ENCODE measurements at places on chromosomes 1 and 21.

DNA sequence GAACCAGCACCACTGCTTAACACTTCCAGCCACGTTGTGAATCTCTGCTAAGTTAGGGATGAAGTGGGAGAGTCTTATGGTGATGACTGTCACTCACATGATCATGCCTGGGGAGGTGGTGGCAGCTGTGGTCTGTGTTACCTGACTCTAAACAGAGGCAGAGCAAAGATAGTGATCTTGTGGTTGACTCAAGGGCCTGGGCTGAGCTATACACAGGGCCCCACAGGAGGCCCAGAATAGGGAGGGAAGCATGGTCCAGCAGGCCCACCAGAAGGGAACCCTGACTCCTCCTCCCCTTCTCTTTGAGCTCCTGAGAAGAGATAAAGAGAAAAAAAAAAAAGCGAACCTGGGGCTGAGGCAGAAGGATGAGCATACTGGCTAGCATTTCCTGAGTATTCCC is 55.0 kb downstream of the PLXNA2 start:
- no peak for DNase-seq

DNA sequence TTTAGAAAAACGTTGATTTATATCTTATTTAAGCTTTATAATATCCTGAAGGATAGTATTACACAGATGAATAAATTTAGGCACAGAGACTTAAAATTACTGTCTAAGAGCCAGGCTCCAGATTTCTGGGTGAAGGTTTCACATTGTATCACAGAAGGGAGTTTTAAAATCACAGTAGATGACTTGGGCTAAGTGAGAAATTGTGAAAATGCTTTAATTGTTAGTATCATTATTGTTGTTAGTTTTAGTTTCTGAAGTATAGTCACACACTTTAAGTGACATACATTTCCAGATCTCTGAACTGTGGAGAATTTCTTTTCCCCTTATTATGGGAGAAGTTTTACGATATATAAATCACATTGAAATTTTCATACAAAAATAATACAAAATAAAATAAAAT is 83.5 kb downstream of the NDUFS5 start:
- DNase-seq = no peak

- DNase-seq = no peak
Measured at GRCh38 chr1:65948609-65949229, 156.0 kb downstream of the PDE4B start.

GRCh38 chr1:100699744-100700143 is 19.8 kb upstream of the VCAM1 start:
- DNase-seq = no peak

DNA sequence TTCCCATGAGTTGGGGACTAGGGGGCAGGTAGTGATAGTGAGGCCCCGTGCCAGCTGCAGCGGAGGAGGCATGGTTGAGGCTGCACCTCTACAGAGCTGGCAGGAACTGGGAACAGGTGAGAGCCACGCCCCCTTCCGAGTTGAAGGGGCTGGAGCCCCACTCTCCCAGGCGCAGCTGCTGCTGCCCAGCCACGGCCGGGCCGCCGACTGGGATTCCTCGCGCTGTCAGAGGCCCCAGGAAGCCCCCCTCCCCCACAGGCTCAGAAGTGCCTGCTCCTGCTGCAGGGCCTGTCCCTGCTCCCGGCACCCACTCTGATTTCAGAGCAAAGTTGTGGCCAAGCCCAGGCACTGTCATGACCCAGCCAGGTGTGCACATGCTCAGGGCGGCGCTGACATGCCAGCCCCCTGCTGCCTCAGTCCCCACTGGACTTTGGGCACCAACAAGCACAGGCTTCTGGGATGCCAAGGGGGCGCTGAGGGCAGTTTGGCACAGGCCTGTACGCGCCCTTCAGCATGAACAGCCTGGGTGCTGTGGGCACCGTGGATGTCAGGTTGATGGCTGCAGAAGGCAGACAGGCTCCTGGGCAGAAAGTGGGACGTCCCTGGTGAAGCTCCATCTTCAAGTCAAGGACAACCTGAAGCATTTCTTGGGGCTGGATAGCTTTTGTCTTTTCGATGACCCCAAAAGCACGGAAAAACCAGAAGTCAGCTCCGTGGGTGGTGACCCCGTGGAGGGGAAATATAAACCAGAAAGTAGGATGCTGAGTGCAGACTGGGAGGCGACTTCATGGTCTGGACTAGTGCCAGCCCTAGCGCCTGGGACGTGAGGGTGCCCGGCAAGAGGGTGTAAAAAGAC is 121.5 kb downstream of the SIM2 start:
- no peak for DNase-seq

GRCh38 chr1:59477867-59478266 is 181.0 kb downstream of the FGGY start:
- DNase-seq = no peak

- DNase-seq = no peak
Measured at GRCh38 chr1:85339089-85339488, 62.7 kb upstream of the BCL10 start.

DNA sequence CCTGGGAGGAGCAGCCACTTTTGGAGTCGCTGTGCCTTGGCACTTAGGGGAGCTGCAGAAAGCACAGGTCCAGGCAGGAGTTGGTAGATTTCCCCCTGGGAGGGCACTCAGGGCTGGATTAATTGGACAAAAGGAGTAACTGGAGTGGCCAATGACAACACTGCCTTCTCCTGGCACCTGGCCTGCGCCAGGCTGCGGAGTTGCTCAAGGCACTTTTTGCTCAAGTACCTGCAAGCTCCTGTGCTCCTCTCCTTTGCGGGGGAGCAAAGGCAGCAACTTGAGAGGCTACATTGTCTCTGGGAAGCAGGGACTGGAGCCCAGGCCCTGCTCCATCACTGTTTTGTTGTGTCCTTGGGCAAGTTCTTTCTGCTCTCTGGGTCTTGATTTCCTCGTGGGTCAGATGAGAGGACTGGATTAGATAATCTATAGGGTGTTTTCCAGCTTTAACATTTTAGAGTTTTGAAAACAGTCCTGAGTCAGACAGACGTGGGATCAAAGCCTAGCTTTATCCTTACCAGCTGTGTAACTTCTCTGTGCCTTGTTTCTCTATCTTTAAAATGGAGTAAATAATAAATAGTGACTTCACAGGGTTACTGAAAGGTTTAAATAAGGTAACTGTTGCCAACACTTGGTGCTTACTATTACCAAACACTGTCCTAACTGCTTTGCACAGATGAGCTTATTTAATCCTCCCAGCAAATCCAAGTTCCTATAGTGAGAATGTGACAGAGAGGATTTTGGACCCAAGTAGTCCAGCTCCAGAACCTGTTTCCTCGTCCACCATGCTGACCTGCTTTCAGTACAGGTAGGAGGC is 18.0 kb upstream of the GRHL3 start:
- no peak for DNase-seq

DNA sequence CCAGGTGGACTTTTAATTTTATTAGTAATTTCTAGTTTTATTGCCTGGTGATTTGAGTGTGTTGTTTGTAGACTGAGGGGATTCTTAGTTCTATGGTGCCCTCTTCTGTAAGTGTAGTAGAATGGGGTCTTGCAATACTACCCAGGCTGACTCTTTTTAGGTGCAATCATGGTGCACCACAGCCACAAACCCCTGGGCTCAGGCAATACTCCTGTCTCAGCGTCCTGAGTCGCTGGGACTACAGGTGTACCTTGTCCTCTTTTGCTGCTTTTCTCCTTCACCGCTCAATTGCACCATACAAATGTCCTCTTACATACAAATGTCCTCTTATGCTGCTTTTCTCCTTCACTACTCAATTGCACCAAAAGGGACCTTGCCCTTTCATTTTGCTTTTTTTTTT is 43.1 kb downstream of the SCP2 start:
- no peak for DNase-seq

GRCh38 chr1:114558544-114558943 is 22.9 kb downstream of the BCAS2 start:
- DNase-seq = no peak

Measured in heart right ventricle (tissue), 16 donors.